ENCODE measurements at places on chromosomes 4 and X. TPM values are rescaled to one million over a fixed set of nuclear protein-coding genes. Genes with fewer than 3 reads are reported as not detected.
A peak's percentile ranks its signal among the peaks of the same experiment; 100 is the strongest.

The RTL3 gene
- total RNA-seq: 0.15 TPM

DNA sequence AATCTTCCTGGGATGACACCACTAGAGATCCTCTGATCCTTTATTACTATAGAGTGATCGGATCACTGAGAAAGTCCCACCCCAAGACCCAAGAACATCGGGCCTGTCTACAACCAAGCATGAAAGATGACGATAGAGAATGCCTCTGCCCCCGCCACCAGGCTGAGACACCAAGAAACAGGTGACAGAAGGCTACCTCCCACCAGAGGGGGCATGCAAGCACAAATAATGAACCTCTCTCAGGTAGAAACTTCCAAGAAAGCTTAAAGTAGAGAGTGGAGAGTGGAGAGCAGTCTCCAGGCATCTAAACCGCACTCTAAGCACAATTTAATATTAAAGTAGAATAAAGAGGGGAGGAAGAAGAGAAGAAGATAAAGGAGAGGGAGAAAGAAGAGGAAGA, 402.6 kb downstream of the INPP4B start:
- DNase-seq: no peak

DNA sequence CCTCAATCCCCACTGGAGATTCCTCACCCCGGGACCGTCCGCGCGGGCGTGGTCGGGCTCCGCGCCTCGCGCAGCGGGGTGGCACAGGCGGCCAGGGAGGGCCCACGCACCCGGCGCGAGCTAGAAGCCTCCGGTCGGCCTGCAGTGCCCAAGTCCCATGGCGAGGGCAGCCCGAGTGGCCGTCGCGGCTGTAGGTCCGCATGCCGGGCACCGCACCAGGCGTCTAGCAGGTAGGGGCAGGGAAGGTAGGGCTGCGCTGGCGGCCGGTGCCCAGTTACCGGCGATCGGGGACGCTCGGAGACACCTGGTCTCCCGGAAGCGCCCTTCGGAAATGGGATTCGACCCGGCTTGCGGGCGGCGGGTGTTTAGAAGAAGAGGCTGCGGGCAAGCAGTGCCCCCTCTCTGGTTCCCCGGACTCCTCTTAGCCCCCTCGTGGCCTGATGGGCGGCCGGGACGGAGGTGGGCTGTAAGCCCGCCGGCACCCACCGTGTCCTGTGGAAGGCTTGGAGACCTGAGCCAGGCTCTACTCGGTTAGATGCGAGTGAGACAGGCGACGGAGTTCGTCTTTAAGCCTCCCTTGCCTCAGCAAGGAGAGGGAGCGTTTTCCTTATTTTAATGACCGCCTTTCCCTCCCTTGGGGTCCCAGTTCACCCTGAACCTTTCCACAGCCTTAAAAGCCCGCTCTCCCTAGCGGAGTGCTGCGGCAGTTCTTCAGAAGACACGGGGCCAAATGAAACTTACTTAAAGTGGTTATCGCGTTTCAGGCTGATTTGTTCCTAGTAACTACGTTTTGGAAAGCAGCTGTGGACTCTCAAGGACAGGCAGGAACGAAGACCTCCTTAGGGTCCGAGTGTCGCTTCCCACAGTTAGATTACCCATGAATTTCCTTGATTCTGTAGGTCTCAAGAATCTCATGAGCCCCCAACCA, 821 bp downstream of the SLITRK2 start:
- no peak for DNase-seq

DNA sequence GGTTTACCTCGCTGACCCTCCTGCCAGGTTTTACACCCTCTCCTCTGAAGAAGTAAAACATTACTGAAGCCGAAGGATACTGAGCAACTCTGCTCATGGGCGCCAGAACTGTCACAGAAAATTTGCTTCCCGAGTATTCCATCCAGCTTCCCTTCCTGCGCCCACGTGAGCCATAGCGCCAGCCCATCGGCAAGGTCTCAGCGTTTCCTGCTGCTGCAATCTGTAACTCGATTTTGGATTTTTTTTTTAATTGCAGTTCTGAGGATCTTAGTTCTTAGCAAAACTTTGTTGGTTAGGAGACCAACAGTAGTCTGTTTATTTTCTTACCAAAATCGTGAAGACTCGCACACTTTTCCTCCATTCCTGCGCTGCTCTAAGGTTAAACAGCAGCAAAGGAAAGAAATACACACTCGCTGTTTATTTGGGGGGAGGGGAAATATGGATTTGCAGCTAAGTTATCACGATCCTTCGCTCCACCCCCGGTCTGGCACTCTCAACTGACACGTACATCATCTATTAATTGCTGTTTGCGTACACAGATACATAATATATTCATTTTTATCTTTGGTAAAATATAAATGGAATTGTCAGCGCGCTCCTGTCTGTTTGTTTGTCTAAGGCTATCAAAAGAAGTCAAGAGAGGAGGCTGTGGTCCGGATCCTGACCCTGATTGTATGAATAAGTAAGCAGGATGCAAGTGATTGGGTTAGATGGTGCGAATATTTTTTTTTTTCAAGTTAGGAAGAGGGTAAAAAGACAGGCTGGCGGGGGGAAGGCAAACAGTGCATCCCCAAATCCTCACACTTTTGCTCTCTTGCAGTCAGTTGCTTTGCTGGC, at the start of gene TLL1:
TLL1 (plus strand) TSS at position 777 of the 837 bp plus-strand sequence. CDS start 668 bp downstream, outside the sequence.
- no peak for DNase-seq

- DNase-seq: peak; percentile 88
These were observed 5.6 kb upstream of the KANTR start for GRCh38 chrX:53088136-53088974.

DNA sequence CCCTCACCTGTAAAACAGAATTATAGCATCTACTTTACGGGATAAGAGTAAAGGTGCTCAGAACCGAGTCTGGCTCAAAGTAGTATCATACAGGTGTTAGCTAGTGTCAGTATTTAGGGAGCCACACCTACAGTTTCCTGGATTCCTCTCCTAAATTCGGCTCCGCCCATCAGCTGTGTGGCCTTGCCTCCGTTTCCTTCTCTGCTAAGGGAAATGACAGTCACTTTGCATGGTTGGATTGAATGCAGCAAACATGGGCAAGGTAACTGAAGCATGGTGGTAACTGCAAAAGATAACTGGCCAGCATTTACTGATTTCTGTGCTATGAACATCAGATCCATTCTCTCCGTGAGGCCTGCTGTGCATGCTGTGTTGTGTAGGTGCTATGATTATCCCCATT, 2.8 kb downstream of the PPP1R3F start:
- DNase-seq: peak; percentile 19

The PARM1 gene
- 13.2 TPM for total RNA-seq

GRCh38 chr4:26065833-26066232, 151.8 kb downstream of the SMIM20 start:
- no peak for DNase-seq

GRCh38 chr4:153497091-153497531, 31.0 kb downstream of the TMEM131L start:
- DNase-seq: no peak

The CTBP1 gene
- 255 TPM for total RNA-seq

DNA sequence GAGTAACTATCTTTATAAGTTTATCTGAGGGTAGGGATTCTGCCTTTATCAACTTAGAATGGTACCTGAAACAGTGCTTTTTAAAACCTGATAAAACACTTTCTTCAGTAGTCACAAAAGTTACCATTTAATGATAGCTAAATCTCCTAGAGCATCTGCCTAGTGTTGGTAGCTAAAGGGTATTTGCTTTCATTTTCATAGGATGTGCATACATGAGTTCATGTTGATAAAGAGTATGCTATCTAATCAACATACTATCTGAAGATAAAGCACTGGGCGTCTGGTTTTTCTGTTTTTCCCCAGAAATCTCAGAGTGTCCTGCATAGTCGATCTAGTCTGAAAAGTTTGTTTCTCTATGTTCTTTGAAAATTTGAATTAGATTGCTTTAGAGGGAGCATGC, 75.1 kb downstream of the ADGRL3 start:
- no peak for DNase-seq

DNA sequence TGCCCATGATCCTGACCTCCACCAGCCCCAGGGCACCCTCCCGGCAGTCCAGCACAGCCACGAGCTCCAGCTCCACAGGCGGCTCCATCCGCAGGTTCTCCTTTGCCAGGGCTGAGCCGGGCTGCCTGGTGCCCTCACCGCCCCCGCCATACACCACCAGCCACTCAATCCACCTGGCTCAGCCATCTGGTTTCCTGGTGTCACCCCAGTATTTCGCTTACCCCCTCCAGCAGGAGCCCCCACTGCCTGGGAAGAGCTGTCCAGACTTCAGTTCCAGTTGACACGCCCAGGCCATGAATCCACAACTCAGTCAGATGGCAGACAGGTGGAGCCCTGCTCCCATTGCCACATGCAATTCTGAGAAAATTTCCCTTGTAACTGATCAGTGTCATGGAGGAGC, 3.9 kb downstream of the SHISA3 start:
- no peak for DNase-seq

GRCh38 chr4:153785910-153786721, 2.8 kb downstream of the SFRP2 start:
- no peak for DNase-seq

- DNase-seq: no peak
These were observed 48.4 kb downstream of the ARFIP1 start for GRCh38 chr4:152828122-152828521.

- DNase-seq: no peak
These were observed 401.3 kb downstream of the PCDH10 start for GRCh38 chr4:133550436-133550835.

DNA sequence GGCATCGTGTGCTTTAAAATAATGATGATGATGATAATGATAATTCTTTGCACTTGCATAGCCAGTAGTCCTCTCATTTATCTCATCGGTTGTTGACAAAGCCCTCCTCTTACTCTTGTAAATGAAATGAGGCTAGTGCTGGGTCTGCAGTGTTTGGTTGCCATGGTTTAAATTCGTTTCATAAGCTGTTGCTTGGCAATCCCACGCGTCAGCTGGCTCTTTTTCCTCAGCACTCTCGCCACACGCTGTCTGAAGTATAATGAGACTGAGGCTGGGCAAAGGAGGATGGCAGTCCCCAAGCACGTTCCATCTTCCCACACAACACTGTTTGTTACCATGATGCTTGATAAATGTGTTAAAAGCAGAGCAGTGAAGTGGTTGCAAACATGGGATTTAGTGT, 15.5 kb downstream of the PAGE4 start:
- no peak for DNase-seq

GRCh38 chrX:53050841-53051240, 2.3 kb downstream of the GPR173 start:
- DNase-seq: no peak

GRCh38 chr4:145937971-145938611, 532 bp downstream of the ZNF827 start:
- no peak for DNase-seq

The EGF gene
- 1.5 TPM for total RNA-seq

- DNase-seq: no peak
These were observed 35.0 kb upstream of the BCOR start for GRCh38 chrX:40132751-40133150.

The DGAT2L6 gene
- total RNA-seq: 7.2 TPM

DNA sequence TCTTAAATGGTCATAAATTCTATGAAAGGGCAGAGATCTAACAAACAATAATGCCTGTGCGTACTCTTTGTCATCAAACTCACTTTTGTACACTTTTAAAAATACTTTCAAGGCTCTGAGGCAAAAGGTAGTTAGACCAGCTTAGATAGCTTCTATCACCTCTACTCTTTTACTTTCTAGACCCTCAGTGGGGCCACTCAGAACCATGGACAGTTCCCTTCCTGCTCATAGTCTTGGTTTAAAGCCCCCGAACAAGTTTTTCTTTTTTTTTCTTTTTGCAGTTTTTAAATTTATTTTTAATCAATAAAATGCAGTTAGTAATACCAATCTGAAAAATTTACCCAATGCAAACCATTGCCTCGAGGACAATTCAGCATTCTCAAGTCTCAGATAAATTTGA, 460.5 kb upstream of the CNKSR2 start:
- no peak for DNase-seq

The SOWAHD gene
- total RNA-seq: not detected

The TRO gene
- 3.3 TPM for total RNA-seq

The MAGIX gene
- total RNA-seq: 4.9 TPM

DNA sequence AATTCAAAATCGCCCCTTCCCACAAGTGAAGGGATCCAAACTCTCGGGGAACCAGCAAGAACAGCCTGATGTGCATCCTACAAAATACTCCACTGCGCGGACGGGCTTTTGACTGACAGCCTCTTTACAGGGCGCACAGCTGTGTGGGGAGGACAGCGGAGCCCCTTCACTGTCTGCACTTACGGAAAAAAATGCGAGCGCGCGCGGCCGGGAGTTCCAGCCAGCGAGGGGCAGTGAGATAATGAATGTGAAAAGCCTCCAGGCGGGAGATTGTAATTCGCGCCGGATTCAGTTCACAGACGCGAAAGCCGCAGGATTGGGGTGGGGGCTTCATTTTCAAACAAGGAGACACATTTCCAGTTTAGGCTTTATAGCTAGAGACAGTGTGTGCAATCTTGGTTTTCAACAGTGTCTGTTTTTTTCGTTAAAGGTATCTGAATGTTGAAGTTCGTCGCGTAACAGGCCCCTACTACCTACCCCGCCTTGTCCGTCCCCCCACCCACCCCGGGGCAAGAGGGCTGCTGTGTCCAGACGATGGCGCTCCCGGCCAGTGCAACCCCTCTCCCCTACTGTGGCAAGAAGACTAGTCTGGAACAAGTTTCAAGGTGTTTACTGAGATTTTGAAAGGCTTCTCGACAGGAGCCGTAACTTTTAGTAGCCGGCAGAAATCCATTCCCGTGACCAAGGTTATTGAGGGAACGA, 1.7 kb upstream of the GPR50 start:
- no peak for DNase-seq

DNA sequence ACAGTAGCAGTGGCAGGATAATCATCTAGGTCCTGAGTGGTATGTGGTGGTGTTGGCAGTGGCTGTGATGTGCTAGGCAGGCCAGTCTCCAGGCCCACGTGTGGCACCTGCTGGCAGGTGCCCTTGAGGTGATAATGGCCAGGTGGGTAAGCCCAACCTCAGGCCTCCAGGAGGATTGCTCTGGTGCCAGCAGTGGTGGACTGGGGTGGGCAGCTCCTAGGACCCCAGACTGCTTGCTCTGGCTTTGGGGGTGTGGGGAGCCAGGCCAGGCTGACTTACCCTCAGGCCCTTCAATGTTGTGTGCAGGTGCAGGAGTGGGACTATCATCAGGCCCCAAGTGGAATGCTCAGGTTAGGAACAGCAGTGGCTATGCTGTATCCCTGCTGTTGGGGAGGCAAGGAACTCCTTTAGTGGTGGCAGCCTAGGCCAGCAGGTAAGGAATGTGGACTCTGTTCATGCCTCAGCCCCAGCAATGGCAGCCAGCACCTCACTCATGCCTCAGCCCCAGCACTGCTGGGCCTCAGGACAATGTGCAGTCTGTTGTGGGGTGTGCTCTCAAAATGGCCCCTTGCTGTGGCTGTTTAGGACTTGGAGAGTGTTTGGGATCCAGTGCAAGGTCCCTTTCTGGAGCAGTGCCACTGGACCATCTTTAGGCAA, 24.3 kb downstream of the SERPINA7 start:
- DNase-seq: no peak

DNA sequence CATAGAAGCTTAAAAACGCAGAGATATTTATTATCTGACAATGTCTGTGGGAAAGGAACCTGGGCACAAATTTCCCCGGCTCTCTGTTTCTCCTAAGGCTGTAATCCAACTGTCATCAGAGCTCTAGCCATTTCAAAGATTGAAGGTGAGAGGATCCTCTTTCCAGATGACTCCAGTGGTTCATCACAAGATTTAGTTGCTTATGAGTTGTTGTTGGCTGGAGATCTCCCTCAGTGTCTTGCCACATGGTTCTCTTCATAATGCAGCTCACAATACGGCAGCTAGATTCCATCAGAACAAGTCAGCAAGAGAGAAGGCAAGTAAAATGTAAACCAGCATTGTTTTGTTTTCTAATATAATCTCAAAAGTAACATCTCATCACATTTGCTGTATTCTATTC, 369.4 kb downstream of the GASK1B start:
- DNase-seq: no peak
